ENCODE measurements at places on chromosomes 13 and 19.

- peak; percentile 48 for DNase-seq
Observed at GRCh38 chr13:80235166-80235966, 105.6 kb downstream of the SPRY2 start.

DNA sequence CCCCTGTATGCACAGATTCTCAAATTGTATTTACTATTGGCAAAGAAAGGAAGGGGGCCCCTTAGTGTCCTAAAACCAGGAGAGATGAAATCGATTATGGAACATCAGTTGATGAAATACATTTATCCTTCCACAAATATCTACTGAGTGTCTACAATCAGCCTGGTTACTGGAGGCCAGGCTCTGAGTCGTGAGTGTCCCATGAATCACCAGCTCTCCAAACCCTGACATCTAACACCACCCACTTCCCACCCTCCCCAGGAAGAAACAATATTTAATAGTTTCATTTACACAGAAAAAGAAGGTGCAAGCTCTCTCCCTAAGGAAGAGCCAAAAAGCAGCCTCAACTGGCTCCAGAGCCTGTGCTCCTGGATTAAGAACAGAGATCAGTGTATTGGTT, 25.2 kb downstream of the KCTD15 start:
- DNase-seq = no peak

DNA sequence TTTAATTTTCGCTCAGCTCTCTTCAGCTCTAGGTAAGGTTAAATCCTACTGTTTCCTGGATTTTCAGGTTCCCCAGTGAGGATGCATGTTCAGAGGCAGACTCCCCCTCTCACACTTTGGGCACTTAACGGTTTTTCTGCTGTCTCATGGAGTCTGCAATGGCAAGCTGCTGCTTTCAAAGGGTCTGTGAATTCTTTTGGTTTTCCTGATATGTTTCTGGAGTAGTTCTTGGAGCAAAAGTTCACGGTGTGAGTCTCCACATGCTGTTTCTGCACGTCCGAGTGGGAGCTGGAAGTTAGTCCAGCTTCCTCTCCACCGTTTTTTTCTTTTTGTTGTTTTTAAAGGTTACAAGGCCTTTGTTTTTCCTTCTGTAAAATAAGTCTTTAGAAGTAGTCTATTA, 35.4 kb downstream of the DNAJC15 start:
- DNase-seq = peak; percentile 37

DNA sequence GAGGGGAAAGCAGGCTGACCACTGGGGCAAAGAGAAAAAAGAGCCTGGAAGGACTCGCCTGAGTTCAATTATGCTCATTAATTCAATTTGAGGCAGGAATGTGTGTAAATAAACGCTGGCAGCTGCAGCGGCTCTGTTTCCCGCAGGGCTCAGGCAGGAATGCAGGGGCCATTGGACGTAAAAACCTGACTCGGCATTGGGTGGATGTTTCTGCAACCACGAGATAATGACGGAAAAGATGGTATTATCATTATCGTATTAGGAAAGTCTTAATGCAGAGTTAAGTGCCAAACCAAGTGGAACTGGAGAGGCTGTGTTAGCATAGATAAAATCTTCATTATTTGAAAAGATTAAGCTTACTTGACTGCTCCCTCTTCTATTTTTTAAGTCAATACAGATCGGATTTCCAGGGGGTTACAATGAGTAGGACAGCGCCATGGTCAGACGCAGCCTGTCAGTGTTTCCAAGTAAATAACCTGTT, 169.8 kb downstream of the SHISA2 start:
- DNase-seq = peak; percentile 74

DNA sequence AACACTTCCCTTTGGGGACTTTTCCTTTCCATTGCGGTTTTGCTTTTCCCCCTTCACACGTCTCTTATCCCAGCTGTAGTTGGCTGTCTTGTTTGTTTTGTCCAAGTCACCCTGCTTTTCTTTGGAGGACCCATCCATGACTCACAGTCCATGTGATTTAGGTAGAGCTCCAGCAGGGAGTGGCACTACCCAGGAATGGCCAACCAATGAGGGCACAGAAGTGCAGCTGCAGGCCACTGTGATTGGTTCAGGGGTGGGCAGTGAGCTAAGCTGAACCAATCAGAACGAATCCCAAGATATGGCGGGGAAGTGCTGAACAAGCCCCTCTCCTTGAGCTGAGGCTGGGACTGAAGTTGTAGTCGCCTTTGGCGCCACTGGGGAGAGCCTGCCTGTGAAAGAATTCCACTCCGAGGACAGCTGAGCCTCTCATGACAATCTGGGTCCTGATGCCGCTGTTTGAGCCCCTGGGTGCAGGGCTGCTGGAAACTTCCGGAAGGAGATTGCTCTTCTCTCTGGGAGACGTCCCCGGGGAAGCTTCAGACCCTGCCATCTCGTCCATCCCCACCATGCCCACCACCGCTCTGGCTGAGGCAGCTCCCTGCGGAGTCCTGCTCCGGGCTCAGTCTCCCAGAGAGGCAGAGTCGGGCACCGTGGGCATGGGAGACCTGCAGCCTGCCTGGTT, 62.9 kb upstream of the URI1 start:
- DNase-seq = no peak

- DNase-seq = no peak
Observed at GRCh38 chr19:9485140-9485539, 13.3 kb downstream of the ZNF560 start.

- no peak for DNase-seq
Observed at GRCh38 chr13:66578305-66578704, 651.8 kb downstream of the PCDH9 start.

- no peak for DNase-seq
Observed at GRCh38 chr13:44153496-44153895, 220.1 kb upstream of the SERP2 start.

DNA sequence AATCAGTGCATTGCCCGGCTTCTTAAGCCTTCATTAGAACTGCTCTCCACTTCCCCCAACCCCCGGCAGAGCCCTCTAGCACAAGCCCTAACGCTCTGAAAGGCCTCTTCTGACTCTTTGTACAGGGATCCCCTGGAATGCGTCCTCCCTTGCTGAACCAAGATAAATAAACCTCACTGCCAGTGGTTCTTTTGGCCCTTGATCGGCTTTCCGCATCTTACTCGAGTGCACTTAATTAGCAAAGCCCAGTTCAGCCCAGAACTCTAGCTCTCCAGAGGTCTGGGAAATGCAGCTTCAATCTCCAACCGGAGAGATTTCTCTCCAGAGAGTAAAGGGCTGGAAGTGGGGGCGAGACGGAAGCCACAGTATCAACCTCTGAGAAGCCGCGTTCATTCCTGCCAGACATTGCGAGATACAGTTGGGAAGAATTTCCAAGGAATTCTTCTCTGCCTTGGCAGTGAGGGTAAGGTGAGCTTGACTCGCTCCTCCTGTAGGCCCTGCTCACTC, 8.7 kb upstream of the ZNF444 start:
- no peak for DNase-seq

DNA sequence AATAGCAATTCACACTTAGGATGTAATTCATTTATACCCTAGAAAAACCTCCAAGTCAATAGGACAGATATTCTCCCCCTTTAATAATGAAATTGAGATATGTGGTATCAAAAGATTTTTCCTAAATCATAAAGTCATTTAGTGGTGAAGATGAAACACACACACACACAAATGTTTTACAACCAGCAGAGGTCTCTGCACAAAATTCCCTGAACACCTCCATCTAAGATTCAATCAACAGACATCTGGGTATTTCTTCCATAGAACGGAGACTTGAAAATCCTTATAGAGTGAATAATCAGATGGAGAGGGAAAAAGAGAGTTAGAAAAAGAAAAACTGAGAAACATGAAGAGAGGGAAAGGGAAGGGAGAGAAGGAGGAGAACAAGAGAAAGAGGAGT, 52.8 kb downstream of the MYCBP2 start:
- DNase-seq = peak; percentile 2
